ENCODE measurements at places on chromosomes 13 and 19.

GRCh38 chr13:25945596-25945995 is 106.2 kb downstream of the SHISA2 start:
- DNase-seq, result no peak

DNA sequence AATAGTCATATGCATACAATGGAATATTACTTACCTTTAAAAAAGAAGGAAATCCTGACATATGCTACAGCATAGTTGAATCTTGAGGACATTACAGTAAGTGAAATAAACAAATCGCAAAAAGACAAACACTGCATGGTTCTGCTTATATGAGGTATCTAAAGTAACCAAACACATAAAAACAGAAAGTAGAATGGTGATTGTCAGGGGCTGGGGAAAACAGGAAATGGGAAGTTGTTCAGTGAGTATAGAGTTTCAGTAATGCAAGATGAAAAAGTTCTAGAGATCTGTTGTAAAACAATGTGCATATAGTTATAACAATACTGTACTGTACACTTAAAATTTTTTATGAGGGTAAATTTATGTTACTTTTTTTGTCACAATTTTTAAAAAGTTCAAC is 219.4 kb downstream of the KLF5 start:
- no peak for DNase-seq

DNA sequence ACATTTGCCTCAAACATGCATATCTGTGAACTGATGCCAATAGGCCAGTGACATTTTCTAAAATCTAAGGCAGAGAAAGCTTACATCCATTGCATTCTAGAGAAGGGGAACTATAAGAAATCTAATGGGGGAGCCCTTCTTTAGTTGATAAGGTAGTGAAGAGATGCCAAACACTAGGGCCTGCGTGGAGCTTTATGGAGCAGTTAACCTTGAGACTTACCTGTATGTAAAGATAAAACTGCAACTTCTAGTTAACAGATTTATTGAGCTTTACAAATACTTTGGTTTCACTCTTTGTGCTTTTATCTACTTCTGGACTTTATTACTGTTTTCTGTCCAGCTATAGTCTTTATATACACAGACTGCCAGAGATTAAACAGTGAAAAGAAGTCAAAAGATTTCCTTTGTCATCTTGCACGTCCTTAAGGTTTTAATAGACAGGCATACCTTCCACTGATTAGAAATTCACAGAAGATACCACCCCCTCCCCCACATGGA is 457.6 kb downstream of the KLF12 start:
- no peak for DNase-seq

DNA sequence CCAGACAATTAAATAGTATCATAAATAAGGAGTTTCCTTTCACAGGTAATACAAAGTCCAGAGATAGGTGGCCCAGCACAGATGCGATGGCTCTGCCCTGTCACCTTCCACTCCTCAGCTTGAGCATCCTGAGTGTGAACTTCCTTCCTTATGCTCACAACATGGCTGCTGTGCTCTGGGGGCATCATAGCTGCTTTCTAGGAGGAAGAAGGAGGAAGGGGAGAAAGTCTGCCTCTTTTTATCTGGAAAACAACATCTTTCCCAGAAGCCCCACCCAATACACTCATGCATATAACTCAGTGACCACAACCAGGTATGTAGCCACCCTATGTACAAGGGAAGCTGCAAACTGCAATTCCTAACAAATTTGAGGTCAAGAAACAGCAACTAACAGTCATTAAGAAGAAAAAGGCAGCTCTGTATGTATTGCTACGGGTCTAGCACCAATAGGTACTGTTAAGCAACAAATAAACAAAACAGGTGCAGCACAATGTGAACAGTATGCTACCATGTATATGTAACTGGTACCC is 201.2 kb upstream of the UBL3 start:
- no peak for DNase-seq

GRCh38 chr13:111314852-111315251 is 5.6 kb upstream of the TEX29 start:
- no peak for DNase-seq

GRCh38 chr13:110574161-110574560 is 12.6 kb upstream of the RAB20 start:
- DNase-seq, result no peak

- DNase-seq, result no peak
These were observed 10.4 kb downstream of the DEDD2 start for GRCh38 chr19:42206871-42207755.

GRCh38 chr19:55703790-55704215 is 28.8 kb downstream of the EPN1 start:
- no peak for DNase-seq

DNA sequence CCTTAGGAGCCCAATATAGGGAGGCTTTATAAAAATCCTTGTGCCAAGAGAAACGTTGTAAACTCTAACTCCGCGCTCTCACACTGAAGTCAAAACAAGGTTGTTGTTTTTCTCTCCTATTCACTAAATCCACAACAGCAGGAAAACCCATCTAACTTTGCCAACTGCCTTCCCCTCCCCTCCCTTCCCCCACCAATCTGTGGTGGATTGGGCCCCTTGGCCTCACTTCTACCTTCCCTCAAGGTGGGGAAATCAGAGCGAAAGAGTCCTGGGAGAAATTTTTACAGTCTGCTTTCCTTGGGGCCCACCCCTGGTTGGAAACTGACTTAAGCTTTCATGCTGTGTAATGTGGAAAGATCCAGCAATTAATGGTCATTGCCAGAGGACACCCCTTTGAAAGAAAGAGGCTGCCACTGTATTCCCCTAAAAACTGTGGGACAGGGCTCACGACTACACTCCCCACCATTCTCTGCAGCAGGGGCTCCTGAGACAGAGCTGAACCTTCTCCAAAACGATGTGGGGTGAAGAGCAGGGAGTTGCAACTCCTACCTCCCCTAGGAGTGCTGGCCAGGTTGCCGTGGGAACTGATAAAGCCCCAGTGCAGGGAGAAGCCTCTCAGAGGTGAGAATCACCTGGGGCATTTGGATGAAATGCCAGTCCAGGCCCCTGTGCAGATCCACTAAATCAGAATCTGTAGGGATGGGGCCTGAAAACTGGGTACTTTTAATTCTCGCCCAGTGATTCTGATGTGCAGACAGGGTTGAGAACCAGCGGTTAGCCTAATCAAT is 1.1 kb downstream of the DHRS12 start:
- DNase-seq, result no peak

DNA sequence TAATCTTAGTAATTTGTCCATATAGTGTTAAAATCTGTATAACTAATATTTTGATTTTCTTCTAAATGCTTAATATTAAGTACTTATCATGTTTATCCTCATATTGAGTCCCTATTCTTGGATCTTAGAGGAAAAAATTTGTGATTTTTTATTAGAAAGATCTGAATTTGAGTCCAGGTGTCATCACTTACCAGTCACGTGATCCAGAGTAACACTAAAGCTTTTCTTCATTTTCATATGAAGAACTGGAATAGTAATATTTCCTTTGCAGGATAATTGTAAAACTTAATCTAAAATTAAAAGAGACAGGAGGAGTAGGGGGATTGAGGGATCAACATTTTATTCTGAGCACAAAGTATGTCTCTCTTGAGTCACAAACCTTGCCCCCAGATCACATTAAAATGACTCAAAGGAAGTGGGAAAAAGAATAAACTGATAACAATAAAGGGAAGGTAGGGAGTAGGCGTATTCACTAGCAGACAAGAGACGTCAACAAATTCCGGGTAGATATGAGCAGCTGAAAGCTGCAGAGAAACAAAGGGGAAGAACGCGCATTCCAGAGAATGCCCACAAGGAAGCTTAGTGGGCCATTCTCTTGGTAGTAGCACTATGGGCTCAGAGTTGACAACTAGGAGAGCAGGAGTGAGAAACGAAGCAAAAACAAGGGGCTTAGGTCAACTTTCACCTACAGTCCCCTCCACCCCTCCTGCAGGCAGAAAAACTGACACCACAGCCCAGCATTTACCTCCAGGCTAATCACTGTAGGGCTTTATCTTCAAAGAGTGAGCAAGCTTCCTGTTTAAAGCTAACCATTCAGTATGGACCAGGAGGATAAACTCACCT is 123.1 kb downstream of the SPRY2 start:
- no peak for DNase-seq

- no peak for DNase-seq
These were observed 41.2 kb downstream of the RUBCNL start for GRCh38 chr13:46345866-46346265.

- DNase-seq, result peak; percentile 16
These were observed 403.0 kb downstream of the LMO7 start for GRCh38 chr13:76038920-76039716.

DNA sequence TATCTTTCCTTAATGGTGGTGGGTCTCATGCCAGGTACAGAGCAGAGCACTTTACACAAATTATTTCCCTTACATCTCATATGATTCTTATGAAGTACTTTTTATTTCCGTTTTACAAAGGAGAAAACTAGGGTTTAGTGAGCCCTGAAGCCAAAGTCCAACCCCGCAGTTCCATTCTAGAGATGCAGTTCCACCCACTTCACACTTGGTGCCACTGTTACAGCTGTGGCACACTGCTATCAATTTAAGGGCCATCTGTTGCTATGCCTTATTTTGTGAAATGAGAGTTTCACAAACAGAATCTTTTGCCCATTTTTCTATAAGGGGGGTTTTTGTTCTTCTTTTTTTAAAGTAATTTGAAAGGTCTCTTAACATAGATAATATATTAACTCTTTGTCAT is 12.9 kb downstream of the MIPEP start:
- no peak for DNase-seq

DNA sequence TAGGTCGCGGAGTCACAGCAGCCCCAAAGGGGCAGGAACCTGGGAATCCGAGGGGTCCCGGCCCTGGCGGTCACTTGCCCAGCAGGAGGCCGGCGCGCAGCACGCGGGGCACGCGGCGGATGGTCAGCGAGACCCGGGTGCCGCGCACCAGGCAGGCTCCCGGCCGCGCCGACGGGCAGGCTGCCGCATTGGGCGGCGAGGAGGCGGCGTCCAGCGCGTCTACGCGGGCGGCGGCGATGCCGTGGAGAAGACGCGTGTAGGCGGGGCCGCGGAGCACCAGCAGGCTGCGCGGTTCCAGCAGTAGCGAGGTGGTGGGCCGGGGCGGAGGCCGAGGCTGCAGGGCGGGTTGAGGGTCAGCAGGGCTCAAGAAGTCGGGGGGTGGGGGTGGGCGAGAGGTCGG is 607 bp upstream of the SYNE4 start:
- peak; percentile 31 for DNase-seq

DNA sequence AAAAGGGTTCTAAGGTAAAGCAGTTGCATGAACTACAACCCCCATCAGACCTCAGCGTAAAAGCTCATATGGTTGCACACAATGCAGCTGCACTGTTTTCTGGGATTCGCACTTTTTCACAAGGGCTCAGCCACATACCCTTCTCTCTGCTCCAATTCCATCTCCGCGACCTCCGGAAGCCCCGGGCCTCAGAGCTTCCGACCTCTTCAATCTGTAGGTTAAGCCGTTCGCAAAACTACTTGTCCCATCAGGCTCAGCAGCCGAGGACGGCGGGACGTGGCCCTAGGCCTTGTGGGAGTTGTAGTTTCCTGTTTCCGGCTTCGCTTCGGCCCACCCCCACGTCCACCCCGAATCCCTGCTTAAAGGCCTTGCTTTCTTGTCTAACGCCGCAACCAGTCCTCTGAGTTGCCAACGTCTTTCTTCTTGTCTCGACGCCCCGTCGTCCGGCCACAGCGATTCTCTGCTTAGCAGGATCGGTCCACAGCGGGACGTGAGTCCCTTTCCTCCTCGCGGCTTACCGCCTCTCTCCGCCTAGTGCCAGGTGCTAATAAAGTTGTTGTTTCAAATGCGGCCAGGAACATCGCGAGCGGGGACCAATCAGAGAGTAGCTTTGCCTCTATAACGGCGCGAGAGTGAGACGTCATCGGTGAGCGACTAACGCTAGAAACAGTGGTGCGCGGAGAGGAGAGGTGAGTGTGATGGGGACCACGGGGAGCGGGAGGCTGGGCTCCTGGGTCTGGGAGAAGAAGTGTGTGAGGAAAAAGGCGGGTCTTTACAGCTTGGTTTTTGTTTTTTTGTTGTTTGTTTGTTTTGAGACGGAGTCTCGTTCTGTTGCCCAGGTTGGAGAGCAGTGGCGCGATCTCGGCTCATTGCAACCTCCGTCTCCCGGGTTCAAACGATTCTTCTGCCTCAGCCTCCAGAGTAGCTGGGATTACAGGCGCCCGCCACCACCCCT is at the start of the genes PRPF31 and TFPT:
PRPF31 (plus strand) TSS at position 646 of the 955 bp plus-strand sequence. CDS start 2,525 bp downstream, outside the sequence.
TFPT (minus strand) TSS at position 549 of the 955 bp plus-strand sequence; CDS start at position 161, 388 bp downstream.
- DNase-seq, result peak; percentile 98

DNA sequence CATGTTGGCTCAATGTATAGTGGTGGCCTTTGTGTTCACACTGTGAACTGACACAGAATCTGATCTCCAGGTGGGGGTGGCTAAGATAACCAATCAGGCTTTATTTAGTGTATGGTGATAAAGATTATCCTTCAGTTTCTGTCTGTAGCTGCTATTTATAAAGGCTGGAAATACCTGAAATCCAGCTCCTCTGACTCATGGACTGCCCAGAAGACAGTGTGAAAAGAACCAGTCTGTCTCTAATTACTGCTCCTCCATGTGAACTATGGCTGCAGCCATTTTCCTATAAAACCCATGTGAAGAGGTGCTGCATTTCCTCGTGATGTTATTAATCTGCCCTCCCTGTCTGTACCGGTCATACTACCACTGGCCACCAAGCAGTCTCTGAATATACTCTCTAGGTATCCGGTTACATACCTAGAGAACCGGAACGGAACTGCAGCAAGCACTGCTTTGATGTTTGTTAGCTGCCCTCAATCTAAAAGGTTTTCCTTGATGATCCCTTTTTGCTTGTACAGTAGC is 238.0 kb downstream of the LHFPL6 start:
- no peak for DNase-seq

GRCh38 chr19:14562660-14563589 is 8.9 kb downstream of the NDUFB7 start:
- DNase-seq, result no peak

DNA sequence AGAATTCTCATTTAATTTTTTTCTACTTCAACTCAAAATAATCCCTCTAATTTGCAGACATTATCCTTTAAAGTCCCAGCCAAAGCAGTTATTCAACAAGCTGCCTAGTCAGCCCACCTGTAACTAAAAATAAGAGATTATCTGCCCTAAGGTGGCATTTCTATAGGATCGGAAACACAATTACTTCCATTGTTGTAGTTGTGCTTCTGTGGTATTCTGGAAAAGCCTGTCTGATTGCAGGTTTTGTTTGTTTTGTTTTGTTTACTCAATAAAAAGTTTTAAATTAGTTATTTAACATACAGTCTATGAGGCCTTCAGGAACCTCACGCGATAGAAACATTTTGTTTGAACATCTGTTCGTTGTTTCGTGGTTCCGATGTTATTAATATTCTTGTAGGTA is 101.0 kb downstream of the ZIC5 start:
- DNase-seq, result no peak

DNA sequence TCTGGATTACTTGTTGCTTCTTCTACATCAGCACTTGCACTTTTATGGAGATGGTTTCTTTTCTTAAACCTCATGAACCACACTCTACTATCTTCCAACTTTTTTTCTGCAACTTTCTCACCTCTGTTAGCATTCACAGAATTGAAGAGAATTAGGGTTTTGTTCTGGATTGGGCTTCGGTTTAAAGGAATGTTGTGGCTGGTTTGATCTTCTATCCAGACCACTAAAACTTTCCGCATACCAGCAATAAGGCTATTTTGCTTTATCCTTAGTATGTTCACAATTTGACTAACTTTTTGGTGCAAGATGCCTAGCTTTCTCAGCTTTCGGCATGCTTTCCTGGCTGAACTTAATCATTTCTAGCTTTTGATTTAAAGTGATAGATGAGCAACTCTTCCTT is 666.7 kb upstream of the MIR17HG start:
- no peak for DNase-seq

GRCh38 chr19:19410553-19411550 is 5.4 kb downstream of the GATAD2A start:
- no peak for DNase-seq

GRCh38 chr19:3149089-3149488 is 13.3 kb downstream of the GNA15 start:
- no peak for DNase-seq
